ENCODE measurements at places on chromosomes 6 and 20.

DNA sequence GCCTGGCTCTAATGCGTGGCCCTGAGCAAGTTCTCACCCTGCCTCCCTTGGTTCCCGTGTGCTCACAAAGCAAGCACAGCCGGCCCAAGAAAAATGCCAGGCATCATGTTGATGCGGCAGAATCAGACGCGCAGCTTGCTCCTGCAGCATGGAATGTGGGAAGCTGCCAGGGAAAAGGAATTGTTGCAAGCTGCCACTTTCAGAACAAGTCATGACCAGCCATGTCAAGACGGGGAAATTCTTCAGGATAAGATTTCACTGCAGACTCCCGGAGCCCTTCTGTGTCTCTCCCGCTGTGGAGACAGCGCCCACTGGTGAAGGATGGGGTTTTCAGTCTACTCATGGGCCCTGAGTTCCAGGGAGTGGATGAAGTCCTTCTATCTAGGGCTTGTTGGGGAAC lies 4.6 kb downstream of the DACT2 start:
- no peak for DNase-seq

GRCh38 chr6:53109612-53110011 lies 39.0 kb downstream of the GCM1 start:
- DNase-seq, result no peak

DNA sequence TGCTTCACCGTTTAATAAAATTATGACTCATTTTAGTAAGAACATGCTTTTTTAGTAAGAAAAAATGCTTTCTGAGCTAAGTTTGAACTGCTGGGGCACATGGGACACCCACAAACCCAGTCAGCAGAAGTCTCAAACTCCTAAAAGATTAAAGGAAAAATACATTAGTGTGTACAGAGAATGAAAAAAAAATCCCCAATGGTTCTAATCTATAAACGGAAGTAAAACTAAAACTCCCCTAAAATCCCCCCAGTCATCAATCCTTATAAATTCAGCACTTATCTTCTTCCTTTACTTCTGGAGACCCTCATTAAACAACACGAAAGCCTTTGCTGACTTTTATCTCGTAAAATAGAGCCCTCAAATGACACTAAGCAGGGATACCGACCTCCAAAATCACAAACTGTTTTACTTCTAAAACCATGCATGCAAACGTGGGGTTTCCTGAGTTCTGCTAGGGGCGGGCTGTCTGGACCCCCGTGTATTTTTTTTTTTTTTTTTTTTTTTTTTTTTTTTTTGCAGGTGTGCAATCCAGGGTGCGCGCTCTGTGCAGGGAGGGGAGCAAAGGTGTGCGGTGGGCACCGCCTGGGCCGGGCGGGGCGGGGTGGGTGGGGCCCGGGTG lies 1.1 kb upstream of the MYB start:
- no peak for DNase-seq

DNA sequence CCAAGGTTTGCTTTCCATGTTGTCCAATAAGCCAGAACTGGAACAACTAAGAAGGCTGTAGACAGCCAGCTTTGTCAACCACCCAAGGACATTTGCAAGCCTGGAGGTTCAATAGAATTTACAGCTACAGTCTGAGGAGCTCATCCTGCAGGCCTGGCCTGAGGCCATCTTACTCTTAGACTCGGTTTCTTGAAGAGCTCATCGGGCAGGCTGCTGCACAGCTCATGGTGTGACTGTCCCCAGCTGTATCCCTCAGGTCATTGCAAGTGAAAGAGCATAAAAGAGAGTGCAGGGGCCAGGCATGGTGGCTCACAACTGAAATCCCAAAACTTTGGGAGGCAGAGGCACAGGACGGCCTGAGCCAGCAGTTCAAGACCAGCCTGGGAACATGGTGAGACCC lies 96.9 kb upstream of the FOXQ1 start:
- DNase-seq, result no peak

- DNase-seq, result no peak
Measured at GRCh38 chr6:154954347-154954746, 40.8 kb upstream of the TIAM2 start.
